ENCODE measurements at places on chromosomes 6 and 20.

DNA sequence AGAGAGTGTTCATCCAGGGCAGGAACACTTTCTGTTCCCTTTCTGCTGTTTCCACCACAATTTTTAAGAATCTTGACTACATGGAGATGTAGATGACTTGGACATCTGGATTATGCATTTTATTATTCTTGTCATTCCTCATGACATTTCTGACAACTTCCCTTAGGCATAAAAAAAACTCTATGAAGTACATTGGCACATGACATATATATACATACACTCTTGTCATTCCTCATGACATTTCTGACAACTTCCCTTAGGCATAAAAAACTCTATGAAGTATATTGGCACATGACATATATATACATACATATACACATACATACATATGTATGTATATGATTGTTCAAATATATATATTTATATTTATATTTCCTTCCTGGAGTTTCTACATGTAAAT lies 531.5 kb downstream of the COL12A1 start:
- no peaks in the 10 kb centered on the region for H3K4me1 ChIP-seq
- H3K4me3 ChIP-seq = no peak overlapping the region
- no peak overlapping the region for H3K27ac ChIP-seq
- H3K36me3 ChIP-seq = no peaks in the 10 kb centered on the region
- no peak for DNase-seq
- H3K27me3 ChIP-seq = no peaks in the 10 kb centered on the region

GRCh38 chr20:15191082-15191723 lies 853.8 kb upstream of the FLRT3 start:
- no peaks in the 10 kb centered on the region for H3K36me3 ChIP-seq
- H3K4me1 ChIP-seq = peaks cover 4% of the 10 kb centered on the region
- no peak for DNase-seq
- no peaks in the 10 kb centered on the region for H3K27me3 ChIP-seq
- no peak overlapping the region for H3K27ac ChIP-seq

GRCh38 chr20:58479726-58480440 lies 35.3 kb downstream of the APCDD1L start:
- no peak overlapping the region for H3K27ac ChIP-seq
- H3K27me3 ChIP-seq = no peaks in the 10 kb centered on the region
- peaks cover 14% of the 10 kb centered on the region for H3K36me3 ChIP-seq
- H3K4me1 ChIP-seq = peaks cover 8% of the 10 kb centered on the region
- DNase-seq = no peak
- no peak overlapping the region for H3K4me3 ChIP-seq

- no peak overlapping the region for H3K27ac ChIP-seq
- H3K27me3 ChIP-seq = peaks cover 12% of the 10 kb centered on the region
- H3K4me1 ChIP-seq = peaks cover 56% of the 10 kb centered on the region
These were observed 71.9 kb downstream of the SRC start for GRCh38 chr20:37417617-37418467.

- no peak overlapping the region for H3K4me3 ChIP-seq
- peak overlapping the region; percentile 14 for H3K27ac ChIP-seq
- no peak for DNase-seq
- peaks cover 11% of the 10 kb centered on the region for H3K4me1 ChIP-seq
These were observed 257.1 kb upstream of the TAB2 start for GRCh38 chr6:149060300-149060984.

GRCh38 chr6:169386411-169387057 lies 132.9 kb upstream of the THBS2 start:
- no peaks in the 10 kb centered on the region for H3K27me3 ChIP-seq
- peaks cover 6% of the 10 kb centered on the region for H3K4me1 ChIP-seq
- peak overlapping the region; percentile 70 for H3K27ac ChIP-seq
- H3K4me3 ChIP-seq = no peak overlapping the region
- no peak for DNase-seq

- DNase-seq = no peak
- H3K36me3 ChIP-seq = no peaks in the 10 kb centered on the region
- peaks cover 22% of the 10 kb centered on the region for H3K4me1 ChIP-seq
- no peak overlapping the region for H3K27ac ChIP-seq
These were observed 39.2 kb downstream of the CTCFL start for GRCh38 chr20:57485770-57486169.

DNA sequence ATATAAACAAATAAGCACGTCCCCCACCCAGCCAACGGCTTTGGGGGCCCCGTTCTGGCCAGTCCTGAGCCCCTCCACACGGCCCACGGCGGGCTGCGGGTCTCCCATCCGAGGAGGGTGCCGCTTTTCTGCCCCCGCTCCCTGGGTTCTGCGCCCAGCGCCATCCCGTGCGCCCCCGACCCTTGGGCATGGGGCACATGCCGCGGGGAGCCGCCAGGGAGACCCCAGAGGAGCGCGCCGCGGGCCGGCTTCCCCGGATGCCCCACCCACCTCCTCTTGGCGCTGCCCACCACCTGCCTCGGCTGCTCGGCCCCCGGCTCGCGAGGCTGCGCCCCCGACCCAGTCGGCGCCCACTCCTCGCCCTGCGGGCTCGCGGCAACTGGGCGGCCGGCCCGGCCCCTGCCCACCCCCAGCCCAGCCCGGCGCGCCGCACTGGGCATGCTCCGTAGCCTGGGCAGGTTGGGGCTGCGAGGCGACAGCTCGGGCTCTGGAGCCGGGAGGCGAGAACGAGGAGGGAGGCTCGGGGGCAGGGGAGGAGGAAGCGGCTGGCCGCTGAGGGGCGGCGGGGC lies 570 bp upstream of the PLCB4 start:
- H3K4me3 ChIP-seq = peak overlapping the region; percentile 96
- peak overlapping the region; percentile 85 for H3K27ac ChIP-seq
- DNase-seq = peak; percentile 67
- H3K4me1 ChIP-seq = peaks cover 50% of the 10 kb centered on the region
- H3K27me3 ChIP-seq = no peaks in the 10 kb centered on the region
- H3K36me3 ChIP-seq = no peaks in the 10 kb centered on the region

DNA sequence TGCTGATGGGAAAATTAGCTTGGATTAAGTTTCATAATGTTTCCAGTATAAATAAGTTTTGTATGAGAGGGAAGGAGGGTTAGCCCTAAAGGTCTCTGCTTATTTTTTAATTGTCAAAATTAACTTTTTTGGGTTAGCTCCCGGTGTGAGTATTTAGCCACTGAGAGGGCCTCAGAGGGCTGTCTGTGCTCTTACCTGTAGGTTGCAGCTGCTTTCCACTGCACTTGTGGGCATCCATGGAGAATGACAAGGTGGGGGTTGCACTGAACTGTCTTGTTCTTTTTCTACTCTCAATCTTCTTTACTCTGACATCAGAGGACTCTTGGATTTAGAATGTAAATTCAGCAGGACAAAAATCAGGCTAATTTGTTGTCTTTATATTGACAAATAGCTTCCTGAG lies 81.4 kb downstream of the CD164 start:
- no peak for DNase-seq
- H3K36me3 ChIP-seq = no peaks in the 10 kb centered on the region
- peaks cover 6% of the 10 kb centered on the region for H3K27me3 ChIP-seq
- H3K4me1 ChIP-seq = peaks cover 5% of the 10 kb centered on the region
- H3K4me3 ChIP-seq = no peak overlapping the region

DNA sequence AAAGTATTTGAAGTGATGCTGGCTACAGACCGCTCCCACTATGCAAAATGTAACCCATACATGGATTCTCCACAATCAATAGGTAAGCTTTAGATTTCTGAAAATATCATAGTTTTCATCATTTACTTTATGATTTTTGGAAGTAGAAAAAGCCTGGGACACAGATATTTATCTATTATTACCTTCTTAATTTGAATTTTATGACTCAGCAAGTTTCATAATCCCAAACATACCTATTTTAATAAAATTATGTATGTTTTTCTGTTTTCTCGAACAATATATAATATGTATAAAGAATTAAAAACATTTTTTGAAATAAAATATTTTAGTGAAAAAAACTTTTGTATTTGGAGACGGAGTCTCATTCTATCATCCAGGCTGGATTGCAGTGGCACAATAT lies 21.6 kb downstream of the PCMT1 start:
- no peak overlapping the region for H3K27ac ChIP-seq
- peaks cover 17% of the 10 kb centered on the region for H3K36me3 ChIP-seq
- no peak overlapping the region for H3K4me3 ChIP-seq
- no peaks in the 10 kb centered on the region for H3K4me1 ChIP-seq
- no peaks in the 10 kb centered on the region for H3K27me3 ChIP-seq

- peaks cover 28% of the 10 kb centered on the region for H3K4me1 ChIP-seq
- H3K27me3 ChIP-seq = no peaks in the 10 kb centered on the region
- no peak overlapping the region for H3K4me3 ChIP-seq
- no peaks in the 10 kb centered on the region for H3K36me3 ChIP-seq
- DNase-seq = no peak
- H3K27ac ChIP-seq = peak overlapping the region; percentile 46
These were observed 12.6 kb upstream of the PCMTD2 start for GRCh38 chr20:64242797-64243475.

DNA sequence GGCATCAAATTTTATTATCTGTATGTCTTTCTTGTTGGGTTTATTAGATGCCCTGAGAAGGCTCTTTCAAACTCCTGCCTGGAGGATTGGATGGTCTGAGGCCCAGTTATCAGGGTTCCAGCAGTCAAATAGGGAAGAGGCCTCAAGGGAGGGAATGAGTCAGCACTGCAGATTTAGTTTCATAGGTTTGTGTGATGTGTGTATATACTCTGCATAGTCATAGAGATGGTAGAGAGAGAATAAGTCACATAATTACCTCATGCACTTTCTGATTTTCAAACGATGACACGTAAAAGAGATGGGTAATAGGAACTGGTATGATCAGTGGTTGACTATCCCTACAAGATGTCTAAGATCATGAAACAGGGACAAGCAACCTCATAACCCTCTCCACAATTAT lies 82.1 kb downstream of the ADAT2 start:
- H3K27ac ChIP-seq = no peak overlapping the region
- no peak for DNase-seq
- no peaks in the 10 kb centered on the region for H3K27me3 ChIP-seq
- H3K36me3 ChIP-seq = no peaks in the 10 kb centered on the region

- no peak overlapping the region for H3K4me3 ChIP-seq
- no peaks in the 10 kb centered on the region for H3K4me1 ChIP-seq
- H3K27ac ChIP-seq = no peak overlapping the region
- no peaks in the 10 kb centered on the region for H3K27me3 ChIP-seq
- DNase-seq = no peak
- H3K36me3 ChIP-seq = no peaks in the 10 kb centered on the region
These were observed 129.0 kb upstream of the BMP5 start for GRCh38 chr6:56004426-56004825.

DNA sequence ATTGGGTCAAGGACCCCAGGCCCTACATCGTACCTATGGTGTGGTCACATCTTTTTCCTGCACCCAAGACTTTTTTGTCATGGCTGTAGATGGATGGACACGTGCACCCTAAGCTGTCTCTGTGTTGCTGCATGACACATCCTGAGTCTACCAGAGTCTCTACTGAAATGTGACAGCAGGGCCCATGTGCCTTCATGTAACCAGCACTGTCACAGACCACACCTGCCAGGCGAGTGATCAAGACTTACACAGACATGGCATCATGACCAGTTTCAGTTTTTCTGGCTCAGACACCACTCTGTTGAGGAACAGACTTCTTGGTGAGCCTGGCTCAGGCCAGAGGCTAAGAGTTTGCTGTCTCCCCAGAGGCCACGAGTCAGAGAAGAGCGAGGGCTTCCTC lies 7.6 kb downstream of the PRND start:
- no peak for DNase-seq
- H3K4me3 ChIP-seq = no peak overlapping the region
- peaks cover 19% of the 10 kb centered on the region for H3K27me3 ChIP-seq
- no peak overlapping the region for H3K27ac ChIP-seq
- H3K4me1 ChIP-seq = peaks cover 4% of the 10 kb centered on the region
- H3K36me3 ChIP-seq = no peaks in the 10 kb centered on the region

GRCh38 chr6:131733376-131734016 lies 22.7 kb upstream of the CTAGE9 start:
- no peaks in the 10 kb centered on the region for H3K27me3 ChIP-seq
- H3K36me3 ChIP-seq = no peaks in the 10 kb centered on the region
- peaks cover 9% of the 10 kb centered on the region for H3K4me1 ChIP-seq
- no peak overlapping the region for H3K27ac ChIP-seq
- DNase-seq = no peak
- H3K4me3 ChIP-seq = no peak overlapping the region

DNA sequence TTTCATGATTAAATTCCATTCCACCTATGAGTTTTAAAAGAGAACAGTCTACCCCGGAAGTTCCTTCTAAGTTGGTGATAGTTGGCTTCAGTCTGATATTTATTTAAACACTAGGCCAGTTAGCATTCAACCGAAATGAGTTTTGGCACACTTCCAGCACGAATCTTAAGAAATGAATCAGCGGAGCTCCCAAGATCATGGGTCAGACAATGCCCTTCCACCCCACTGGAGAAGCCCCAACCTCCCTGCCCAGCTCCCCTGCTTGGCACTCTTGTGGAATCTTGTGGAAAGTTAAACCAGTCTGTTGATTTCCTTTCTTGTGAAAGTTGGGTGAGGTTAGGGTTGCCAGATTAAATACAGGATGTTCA lies 64.3 kb downstream of the MKKS start:
- no peak overlapping the region for H3K4me3 ChIP-seq
- no peak overlapping the region for H3K27ac ChIP-seq
- H3K36me3 ChIP-seq = no peaks in the 10 kb centered on the region
- peaks cover 4% of the 10 kb centered on the region for H3K4me1 ChIP-seq
- no peak for DNase-seq

DNA sequence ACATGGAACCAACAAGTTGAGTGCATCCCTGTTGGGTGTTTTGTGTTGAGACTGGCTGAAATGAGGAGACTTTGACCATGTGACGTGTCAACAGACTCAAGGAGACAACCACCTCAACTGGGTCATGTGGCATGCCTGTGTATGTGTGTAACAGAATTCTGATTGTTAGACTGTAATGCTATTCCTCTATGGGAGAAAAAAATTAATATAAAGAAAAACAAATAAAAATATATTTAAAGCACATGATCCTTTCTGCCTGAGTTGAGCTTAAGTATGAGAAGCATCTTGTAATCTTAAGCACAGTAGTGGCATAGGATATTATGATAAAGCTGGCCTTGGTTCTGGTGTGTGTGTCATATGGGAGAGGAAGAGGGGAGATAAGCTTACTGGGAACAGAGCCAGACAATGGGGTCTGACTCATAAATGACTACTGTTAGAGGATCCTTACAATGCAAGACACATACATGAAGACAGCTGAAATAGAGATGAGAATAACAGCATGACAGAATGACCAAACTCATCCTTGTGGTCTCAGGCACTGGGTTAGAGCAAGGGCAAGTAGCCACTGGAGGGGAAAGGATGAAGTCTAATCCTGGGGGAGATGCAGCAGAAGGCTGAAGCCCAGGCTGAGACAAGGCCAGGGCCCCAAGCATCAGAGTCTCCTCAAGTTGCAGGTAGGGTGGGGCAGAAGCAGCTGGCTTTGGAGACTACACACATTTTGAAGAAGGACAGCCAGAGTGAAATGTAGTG lies 9.2 kb downstream of the TP53INP2 start:
- no peak for DNase-seq
- no peak overlapping the region for H3K4me3 ChIP-seq
- no peak overlapping the region for H3K27ac ChIP-seq
- peaks cover 13% of the 10 kb centered on the region for H3K4me1 ChIP-seq
- peaks cover 21% of the 10 kb centered on the region for H3K27me3 ChIP-seq
- H3K36me3 ChIP-seq = peaks cover 11% of the 10 kb centered on the region

DNA sequence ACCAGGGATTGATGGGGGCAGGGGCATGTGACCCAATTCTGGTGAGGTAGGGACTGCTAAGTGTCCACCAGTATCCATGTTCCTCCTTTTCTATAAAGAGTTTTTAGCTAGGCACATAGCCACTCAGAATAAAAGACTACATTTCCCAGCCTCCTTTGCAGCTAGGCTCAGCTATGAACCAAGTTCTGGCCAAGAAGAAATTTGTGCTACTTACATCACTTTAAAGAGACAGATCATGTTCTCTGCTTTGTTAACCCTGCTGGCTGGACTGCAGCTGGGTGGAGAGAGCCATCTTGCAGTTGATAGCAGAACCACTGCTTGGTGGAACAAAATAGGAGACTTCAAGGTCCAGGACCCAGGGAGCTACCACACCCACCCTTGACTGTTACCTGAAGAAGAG lies 5.3 kb upstream of the CCM2L start:
- peaks cover 10% of the 10 kb centered on the region for H3K4me1 ChIP-seq
- DNase-seq = no peak
- H3K27ac ChIP-seq = no peak overlapping the region

All from neural crest cell (in vitro differentiated cells).